ENCODE measurements at places on chromosomes 5 and 9.

DNA sequence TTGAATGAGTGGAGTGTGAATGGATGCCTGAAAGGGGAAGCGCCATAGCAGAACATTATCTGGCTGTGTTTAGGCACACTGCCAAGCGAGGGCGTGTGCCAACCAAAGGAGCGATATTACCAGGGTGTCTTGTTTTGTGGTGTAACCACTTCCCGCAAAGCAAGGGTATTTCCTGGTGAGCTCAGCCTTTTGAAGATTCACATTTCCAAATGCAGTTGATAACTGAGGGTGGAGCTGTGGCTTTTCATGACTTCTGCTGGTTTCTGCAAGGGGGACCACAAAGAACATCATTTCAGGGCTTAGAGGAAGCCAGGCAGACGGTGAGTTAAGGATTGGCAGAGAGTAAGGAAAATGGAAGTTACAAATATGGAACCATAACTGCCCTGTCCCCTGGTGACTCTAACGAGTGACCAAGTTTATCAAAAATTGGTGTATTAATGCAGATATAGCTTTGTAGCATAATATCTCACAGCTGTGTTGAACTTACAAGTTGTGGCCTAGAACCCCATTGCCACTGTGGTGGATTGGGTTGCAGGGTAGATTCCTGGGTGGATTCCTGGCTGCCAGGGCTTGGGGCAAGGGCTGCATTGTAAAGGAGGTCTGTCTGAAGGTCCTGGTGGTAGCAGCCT lies 71.4 kb downstream of the RALGPS1 start:
- peak; percentile 24 for DNase-seq

- no peak for DNase-seq
Measured at GRCh38 chr9:122133263-122133983, 26.2 kb downstream of the NDUFA8 start.

DNA sequence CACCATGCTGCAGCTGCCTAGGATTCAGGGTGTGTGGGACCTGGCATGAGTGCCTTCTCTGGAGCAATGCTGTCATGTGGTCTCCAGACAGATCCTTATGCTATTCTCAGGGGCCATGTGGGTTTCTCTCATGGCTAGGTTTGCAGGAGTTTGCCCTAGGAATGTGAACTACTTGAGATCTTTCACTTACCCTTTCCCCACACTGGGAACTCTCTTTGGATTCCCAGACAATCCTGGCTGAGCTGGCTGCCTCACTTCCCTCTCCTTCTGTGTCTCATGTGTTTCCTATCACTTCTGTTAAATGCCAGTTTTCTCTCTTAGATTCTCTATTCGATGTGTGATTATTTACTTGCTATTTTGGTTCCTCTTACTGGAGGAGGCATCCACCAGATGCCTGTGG lies 270.2 kb upstream of the RASA1 start:
- no peak for DNase-seq

GRCh38 chr9:6133346-6134063 lies 82.1 kb upstream of the IL33 start:
- DNase-seq: no peak

DNA sequence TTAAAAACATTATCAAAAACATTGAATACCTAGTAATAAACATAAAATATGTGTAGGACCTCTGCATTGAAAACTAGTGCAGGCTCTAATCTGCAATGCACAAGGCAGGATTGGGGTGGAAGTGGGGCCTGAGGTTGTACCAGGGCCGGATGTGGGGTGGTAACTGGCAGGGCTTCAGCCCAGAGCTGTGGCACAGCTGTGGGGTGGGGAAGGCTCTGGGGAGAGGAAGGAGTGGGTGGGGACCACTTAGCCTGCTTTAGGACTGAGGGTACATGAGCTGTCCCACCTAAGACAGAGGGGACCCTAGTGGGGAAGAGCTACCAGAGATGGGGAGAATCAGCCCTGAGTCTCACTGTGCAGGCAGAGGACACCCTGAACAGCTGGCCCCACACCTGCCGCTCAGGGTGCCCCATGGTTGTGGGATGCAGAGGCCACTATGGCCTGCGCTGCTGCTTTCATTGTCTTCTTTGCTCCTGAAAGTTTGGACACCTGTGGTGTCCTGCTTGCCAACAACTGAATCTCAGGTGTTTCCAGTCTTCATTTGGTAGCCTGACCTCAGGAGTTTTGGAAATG lies 311.4 kb downstream of the TLE4 start:
- DNase-seq: no peak

DNA sequence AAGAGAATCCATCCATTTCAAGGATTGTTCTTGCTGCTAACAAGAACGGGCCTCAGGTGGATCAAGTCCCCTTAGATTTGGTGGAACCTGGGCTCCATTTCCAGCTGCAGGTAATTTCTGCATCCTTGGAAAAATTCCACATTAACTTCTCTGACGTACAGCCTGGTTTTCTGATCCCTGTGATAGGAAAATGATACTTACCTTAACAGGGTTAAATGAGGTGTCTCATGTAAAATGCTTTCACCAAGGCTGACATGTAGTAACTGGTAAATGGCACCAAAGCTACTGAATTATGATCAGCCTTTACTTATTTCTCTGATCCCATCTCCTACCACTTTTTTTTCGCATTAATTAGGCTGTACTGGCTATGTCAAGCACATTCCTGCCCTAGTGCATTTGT lies 93.7 kb downstream of the FBXO38 start:
- no peak for DNase-seq

DNA sequence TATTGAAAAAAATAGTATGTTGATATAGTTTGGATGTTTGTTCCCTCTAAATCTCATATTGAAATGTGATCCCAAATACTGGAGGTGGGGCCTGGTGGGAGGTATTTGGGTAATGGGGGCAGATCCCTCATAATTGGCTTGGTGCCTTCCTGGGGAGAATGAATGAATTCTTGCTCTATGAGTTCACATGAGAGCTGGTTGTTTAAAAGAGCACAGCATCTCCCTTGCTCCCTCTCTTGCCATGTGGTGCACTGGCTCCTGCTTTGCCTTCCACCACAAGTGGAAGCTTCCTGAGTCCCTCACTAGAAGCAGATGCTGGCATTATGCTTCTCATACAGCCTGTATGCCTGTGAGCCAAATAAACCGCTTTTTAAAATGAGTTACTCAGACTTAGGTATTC lies 154.8 kb downstream of the ADAMTS6 start:
- no peak for DNase-seq

- no peak for DNase-seq
Measured at GRCh38 chr9:86892576-86892975, 54.7 kb downstream of the GAS1 start.

- no peak for DNase-seq
Measured at GRCh38 chr5:159091596-159092331, 8.0 kb downstream of the EBF1 start.

DNA sequence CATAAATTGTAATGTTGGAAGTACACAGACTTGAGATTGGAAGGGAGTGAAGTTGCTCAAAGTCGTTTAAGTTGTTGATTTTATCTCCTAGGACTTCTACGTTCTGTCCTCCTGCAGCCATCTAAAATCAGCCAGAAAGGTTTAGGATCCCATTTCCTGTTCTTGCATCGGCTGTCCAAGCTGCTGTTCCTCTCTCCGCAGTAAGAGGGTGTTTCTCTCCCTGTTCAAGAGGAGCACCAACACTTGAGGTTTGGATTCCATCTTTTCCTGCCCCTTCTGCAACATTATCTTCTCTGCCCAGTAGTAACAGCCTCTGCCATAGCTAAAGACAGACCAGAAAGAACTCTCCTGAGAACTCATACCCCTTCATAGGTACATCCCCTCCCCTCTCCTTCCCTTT lies 373.4 kb downstream of the GADD45G start:
- no peak for DNase-seq

DNA sequence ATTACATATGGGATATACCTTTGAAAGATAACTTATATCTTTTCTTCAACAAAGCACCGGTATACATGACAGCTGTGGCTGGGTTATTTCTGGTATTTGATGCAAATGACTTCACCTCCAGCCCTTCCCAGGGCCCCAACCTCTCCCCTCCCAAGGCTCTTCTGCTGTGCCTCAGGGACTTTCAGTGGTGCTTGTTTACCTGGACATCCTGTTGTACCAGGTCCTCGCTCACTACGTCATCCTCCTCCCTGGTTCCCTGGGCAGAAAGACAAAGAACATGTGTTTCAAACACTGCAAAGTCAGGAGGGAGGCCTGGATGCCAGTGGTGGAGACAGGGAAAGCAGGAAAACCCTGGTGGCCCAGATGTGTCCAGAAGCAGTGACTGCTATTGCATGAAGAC lies 23.4 kb downstream of the ANXA6 start:
- no peak for DNase-seq

GRCh38 chr9:24333629-24334028 lies 212.1 kb downstream of the IZUMO3 start:
- DNase-seq: no peak

DNA sequence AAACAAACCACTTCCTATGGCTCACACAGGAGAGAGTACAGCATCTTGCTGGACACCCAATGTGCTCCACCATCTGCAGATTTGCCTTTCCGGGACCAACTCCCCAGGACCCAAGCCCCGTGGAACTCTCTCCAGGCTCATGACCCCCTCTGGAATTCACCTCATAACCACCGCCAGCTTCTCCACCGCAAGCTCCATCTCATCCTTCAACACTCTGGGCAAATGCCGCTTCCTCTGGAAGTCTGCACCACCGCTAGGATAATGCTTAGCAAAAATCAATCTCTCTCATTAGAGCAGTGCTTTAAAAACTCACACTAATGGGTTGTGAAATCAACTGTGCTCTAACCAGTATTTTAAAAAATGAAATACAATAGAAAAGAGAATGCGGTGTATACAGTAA lies 150.0 kb downstream of the COL23A1 start:
- no peak for DNase-seq

GRCh38 chr9:82934949-82935348 lies 128.0 kb downstream of the RASEF start:
- no peak for DNase-seq

GRCh38 chr5:126801992-126802294 lies 25.0 kb downstream of the LMNB1 start:
- no peak for DNase-seq

DNA sequence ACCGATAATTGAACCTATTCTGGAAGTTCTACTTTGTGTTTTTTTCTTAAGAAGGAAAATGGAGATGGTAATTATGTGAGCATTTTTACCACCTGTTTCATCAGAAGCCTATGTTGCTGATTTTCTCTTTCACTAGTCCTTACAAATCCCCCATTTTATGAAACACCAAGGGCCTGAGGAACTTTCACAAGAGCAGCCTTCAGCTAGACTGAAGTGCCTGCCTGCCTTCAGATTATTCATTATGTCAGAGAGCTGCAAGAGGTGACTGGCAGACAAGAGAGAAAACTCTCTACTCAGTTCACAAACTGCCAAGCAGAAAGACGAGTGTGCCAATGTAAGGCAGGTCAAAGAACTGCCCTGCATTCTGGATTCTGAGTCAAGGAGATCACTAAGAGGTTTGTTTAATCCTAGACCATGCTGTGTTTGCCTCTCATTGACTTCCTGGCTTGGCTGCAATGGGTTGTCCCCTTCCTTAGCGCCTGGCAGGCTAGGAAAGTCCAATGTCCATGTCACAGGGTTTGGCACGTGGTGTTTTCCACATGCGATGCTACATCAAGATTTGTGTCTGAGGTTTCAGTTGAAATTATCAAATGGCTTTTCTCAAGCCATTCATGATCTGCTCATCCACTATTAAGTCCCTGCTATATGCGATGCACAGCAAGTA lies 143.3 kb downstream of the CDC42SE2 start:
- no peak for DNase-seq

DNA sequence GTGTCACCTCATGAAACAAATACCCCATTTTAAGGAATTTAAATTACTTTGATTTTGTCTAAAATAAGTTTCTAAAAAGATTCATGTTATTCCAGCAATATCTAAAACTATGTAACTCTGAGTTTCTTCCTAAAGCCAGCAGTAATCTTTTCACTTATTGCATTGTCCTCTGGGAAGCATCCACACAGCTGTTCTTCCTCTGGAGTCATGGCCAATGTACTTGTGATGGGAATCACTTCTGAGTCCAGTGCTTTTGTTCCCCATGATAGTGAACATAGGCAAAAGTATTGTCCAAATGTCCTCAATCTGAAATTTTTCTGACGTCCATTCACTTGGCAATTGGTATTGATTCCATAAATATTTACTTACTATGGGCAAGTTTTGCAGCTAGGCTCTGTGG lies 125.0 kb downstream of the STARD4 start:
- no peak for DNase-seq

GRCh38 chr5:134511796-134512660 lies 13.4 kb upstream of the JADE2 start:
- DNase-seq: no peak

DNA sequence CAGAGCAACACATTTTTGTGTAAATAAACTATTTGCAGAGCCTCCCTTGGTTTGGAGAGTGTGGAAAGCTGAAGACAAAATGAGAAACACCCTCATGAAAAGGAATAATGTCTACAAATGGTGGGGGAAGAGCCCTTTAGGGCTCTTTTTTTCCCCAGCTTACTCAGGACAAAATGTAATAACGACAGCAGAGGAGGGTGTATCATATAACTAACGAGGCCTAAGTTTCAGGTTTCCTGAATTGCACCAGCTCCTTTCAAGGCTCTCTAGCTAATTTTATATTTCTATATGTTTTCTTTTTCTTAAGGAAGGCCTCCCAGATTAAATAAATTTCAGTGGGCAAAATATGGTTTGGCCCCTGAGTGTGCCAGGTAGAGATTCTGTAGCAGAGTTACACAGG lies 116.3 kb downstream of the FEM1C start:
- DNase-seq: no peak

GRCh38 chr9:88433583-88434255 lies 45.5 kb downstream of the SPIN1 start:
- no peak for DNase-seq

- DNase-seq: no peak
Measured at GRCh38 chr9:134676361-134676760, 34.8 kb downstream of the COL5A1 start.

DNA sequence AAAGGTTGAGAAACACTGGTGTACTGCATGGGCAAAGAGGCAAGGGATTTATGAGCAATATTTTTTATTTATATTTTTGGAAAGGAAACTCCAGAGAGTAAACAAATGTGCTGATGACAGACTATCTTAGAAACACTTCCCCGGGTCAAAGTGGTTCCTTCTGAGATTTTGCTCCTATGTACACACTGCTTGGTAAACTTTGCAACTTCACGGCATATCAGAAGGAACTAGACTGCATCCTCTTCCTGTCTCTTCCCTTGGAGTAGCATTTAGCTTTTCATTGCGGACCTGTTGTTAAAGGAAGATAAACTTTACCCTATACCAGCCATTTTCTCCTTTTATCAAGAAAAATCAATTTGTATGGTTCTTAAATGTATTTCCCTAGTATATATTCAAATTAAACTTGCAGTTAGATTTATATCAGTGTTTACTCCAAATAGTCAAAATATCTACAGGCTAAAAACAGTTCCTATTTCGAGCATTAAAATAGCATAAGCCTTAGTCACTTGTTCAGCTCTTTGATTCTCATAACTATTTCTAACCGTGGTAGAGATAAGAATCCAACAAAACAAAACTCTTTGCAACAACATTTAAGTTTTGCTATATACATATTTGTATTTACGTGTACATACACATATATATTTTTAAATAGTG lies 48.0 kb upstream of the LRRC19 start:
- no peak for DNase-seq

Measured in NCI-H2081 treated with DMSO at 0.1 percent for 48 hours (cell line).